ENCODE measurements at places on chromosomes 2 and 18.
A peak's percentile ranks its signal among the peaks of the same experiment; 100 is the strongest.

DNA sequence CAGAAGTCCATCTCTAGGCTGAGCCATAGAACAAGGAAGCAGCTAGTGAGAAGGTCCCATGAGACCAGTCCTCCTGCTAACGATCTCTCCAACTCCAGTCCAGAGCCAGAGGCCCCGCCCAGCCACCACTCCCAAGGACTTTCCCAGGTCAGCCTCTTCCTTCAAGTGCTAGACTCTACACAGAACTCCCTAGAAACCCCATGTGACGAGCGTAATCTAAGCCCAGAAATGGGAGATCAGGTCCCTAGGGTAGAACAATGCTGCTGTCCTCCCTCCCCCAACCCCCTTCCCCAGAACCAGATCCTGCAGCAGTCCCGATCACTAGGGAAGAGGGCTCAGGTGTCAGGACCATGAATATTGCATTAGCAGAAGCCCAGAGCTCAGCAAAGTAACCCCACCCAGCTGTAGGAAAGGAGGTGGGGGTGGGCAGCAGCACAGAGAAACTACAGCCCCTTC lies 6.9 kb downstream of the DCTN1 start:
- no peak for DNase-seq

DNA sequence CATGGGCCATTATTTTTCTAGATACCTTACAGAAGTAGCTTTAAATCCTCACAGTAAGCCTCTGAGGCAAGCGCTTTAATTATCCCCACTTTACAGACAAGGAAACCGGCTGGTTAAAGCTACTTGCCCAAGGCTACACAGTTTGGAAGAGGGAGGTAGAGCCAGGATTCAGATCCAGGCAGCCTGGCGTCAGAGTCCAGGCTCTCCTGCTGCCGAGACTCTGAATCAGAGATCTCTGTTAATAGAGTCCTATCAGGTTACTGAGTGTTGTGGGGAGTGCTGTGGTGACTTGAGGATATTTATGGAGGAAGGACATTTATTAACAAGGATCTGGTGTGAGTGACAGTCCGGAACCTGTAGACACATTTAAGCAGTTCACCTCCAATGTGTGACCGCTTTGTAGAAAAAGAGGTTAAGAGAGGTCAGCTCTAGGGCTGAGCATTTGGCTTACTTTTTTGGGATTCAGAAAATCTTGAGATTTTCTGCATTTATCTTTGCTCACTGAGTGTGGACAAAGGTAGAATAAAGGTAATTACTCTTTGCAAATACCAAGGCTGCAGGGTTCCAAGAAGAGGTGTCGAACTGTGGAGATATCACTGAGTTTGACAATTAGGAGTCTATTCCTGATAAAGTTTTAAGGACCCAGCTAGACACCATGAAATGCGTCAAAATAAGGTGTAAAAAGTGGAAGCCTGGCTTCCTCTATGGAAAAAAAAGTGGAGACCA lies 1.6 kb upstream of the CEP192 start:
- no peak for DNase-seq

GRCh38 chr2:209685963-209686362 lies 85.7 kb upstream of the UNC80 start:
- DNase-seq: no peak

DNA sequence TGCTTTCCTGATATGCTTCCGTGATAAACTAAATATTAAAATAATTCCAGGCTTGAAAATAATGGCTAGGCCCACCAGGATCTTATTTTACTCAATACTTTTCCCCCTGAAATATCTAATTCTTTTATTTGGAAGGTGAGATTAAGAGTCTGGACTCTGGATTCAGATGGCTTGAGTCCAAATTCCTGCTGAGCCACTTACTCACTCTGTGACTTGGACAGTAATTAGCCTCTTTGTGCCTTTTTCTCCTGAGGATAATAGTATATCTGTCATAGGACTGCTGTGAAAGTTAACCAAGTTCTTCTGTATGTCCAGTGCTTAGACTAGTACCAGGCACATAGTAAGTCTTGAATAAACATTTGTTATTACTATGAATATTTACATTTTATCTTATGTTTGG lies 127.3 kb upstream of the ERBB4 start:
- no peak for DNase-seq

DNA sequence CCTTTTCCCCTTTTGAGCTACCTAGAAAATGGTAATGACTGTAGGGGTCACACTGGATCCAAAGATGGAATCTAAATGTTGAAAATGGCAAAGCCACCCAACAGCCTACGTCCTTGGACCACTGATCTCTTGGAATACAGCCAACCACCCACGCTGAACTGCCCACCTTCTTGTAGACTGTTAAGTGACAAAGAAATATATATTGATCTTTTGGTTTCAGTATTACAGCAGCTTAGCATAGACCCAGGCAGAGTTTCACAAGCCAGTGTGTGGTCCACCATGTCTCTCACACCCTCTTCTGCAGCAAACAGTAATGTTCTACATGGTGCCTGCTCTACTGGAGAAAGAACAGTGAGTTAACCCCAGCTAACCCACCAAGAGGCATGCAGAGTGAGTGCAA lies 20.2 kb downstream of the CACNB4 start:
- no peak for DNase-seq

- no peak for DNase-seq
Observed at GRCh38 chr2:219287580-219288265, 8.6 kb downstream of the DNAJB2 start.

DNA sequence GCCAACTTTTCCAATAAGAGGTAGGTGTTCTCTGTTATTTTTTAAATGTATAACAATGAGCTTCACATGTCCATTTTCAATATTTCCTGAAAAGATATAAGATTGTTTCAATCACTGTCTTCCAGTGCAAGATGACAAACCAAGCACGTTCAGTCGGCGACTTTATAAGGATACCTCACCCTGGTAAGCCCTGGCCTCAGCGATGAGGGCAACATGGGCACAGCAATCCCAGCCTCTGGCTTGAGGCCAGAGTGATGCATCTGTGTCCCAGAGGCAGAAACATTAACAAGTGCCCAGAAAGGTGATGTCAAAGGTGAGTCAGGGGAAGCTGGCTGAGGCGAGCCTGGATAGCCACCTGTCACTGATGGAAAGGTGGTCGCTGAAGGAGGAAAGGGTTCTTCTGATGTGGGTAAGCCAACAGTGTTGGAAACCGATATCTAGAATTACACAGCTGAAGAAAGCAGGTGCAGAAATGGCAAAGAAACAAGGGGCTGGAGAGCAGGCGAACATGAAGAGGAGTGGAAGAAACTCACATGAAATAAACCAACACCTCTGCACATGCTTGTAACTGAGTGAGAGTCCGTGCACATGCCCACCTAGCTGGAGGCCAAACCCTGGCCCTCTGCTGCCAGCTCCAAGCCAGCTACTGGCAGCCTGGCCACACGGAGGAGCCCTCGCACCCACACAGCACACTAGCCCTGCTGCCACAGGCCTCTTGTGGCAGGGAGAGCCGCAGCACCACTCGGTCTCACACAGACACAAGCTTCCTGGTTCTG lies 65.5 kb downstream of the FBXO15 start:
- DNase-seq: peak; percentile 70

GRCh38 chr2:62662554-62662953 lies 43.0 kb upstream of the EHBP1 start:
- no peak for DNase-seq

- no peak for DNase-seq
Observed at GRCh38 chr2:16114836-16115235, 174.5 kb downstream of the MYCN start.

GRCh38 chr2:232410238-232410900 lies 3.7 kb downstream of the ALPG start:
- DNase-seq: no peak

DNA sequence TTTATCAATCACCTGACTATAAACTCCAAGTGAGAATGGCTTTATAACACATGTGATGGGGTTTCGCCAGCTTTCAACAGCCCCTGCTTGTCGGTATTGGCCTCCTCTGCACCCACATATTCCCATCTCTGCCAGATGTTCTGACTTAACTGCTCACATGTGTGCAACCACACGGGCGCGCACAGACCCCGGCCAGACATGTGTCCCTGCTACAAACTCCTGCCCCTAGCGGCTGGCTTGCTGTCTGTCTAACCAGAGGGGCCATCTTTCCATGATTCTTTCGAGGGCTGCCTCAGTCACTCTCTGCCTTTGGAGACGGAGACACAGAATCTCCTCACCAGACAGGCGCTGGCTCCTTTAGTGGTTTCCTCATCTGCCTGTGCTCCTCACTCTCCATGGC lies 15.3 kb downstream of the STON1 start:
- no peak for DNase-seq

GRCh38 chr2:23595601-23596251 lies 210.7 kb downstream of the KLHL29 start:
- no peak for DNase-seq

- no peak for DNase-seq
Observed at GRCh38 chr2:211351987-211352386, 795.6 kb downstream of the CPS1 start.

DNA sequence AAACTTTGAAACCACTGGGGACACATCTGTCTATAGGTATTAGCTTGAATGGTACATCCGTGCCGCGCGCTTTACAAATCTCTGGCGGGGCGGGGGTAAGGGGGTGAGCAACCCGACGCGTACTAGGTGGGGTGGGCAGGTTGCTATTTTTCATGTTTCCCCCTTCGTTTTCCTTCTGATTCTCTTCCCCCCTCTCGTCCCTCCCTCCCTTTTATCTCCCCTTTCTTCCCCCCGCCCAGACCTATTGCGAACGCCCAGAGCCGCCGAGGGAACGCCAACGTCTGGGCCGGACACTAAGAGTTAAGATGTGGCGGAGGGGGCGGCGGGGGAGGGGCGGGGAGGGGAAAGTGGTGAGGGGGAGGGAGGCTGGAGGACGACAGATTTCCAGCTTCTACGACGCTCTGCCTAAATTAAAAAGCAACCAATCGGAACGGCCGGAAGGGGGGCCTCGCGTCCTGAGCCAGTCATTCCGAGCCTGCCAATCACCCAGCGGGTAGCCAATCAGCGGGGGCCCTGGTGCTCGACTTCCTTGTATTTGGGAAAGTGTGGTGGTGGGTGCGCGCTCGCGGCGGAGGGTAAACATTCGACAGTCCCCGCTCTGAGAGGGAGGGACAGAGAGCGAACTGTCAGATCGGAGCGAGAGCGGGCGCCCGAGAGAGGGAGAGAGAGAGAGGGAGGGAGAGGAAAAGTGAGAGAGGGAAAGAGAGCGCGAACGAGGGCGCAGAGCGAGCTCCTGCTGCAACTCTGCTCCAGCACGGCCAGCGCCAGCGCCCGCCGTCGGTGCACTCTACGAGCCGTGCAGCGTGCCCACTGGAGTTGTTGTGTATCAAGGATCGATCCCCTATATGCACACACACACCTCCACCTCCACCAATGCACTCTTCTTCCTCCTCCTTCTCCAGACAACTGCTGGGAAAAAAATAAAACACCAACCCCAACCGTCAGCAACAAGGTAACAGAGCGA lies at the start of gene POU3F3:
POU3F3 (plus strand) TSS at position 582 of the 964 bp plus-strand sequence. CDS start 1,396 bp downstream, outside the sequence.
- DNase-seq: peak; percentile 29

- no peak for DNase-seq
Observed at GRCh38 chr2:193382583-193382982, 1187.8 kb upstream of the TMEFF2 start.

- no peak for DNase-seq
Observed at GRCh38 chr2:118970396-118971135, 28.6 kb downstream of the MARCO start.

GRCh38 chr2:30122362-30122761 lies 24.4 kb upstream of the YPEL5 start:
- no peak for DNase-seq

GRCh38 chr2:160427629-160428404 lies 65.8 kb downstream of the RBMS1 start:
- peak; percentile 33 for DNase-seq

- DNase-seq: no peak
Observed at GRCh38 chr2:5696945-5697521, 4.8 kb downstream of the SOX11 start.

- DNase-seq: no peak
Observed at GRCh38 chr2:156476850-156477206, 40.6 kb downstream of the GPD2 start.

DNA sequence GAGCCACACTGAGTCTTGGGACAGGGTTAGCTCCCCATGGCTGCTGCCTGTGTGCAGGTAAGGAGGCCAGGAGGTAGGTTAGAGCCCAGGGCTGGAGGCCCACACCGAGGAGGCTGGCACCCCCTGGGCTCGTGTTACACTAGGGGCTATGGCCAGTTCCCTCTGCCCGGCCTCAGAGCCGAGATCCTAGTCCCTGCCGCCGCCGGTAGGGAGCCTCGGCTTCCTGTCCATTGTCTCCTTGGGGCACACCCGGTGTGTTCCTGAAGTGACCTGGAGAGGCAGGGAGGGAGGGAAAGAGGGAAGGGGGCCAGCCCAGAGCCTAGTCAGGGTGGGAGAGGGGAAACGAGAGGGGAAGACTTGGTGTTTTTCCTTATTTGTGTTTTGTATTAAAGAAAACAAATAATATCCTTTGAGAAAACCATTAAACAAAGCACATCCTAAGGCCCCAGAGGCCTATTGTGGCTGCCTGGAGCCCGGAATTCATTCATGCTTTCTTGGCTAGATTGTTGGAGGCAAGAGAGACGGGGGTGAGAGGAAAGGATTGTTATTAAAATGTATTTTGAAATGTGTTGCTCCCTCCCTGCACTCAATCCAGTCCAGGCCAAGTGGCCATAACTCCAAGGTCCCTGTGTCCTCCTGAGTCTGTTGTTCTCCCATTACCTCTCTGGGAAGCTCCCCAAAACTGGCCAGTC lies 170.7 kb downstream of the CTIF start:
- no peak for DNase-seq

DNA sequence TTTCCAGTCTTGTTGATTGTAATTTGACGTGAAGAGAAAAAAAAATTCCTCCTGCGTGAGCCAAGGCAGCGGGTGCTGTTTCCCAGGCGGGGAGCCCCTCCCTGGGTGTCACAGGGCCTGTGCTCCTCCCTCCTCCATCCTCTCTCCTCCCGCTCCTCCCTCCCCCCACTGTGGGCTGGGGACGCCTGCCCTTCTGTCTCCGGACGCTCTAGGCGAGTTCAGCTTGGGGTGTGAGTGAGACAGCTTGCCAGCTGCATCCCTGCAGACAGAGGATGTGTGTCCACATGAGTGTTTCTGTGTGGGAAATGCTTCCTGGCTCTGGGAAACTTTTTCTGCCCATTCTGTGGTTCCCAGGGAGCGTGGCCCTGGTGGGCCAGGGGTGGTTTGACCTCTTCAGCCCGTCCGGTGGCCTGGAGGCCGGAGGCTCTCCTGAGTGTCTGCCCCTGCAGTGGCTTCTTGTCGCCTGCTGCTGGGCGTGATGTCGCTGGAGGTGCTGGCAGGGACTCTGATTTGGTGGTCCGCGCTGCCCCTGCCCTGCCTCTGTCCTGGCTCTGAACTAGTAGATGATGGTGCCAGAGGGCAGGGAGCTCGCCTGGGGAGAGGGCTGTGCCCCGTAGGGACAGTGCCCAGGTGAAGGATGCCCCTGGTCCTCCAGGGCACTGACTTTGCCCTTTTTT lies 96.4 kb downstream of the USP40 start:
- no peak for DNase-seq
